GM12878 (cell line): ENCODE measurements at places on chromosomes 5 and 9. TPM values are rescaled to one million over a fixed set of nuclear protein-coding genes. Genes with fewer than 3 reads are reported as not detected.

The TMC1 gene
- 0.23 TPM in 1 of 2 replicates, not detected in the other for total RNA-seq

The NEUROG1 gene
- not detected in 2 replicates for total RNA-seq

The FGFR4 gene
- 0.77 and 1.6 TPM in 2 replicates for total RNA-seq

The DNAH5 gene
- under 0.01 TPM in 1 of 2 replicates, not detected in the other for total RNA-seq

The EGFL7 gene
- total RNA-seq, result 0.46 and 0.64 TPM in 2 replicates

The KLHL3 gene
- total RNA-seq, result 11.7 and 14.2 TPM in 2 replicates

The AGXT2 gene
- not detected in 2 replicates for total RNA-seq

The REEP5 gene
- total RNA-seq, result 56.2 and 61.2 TPM in 2 replicates

DNA sequence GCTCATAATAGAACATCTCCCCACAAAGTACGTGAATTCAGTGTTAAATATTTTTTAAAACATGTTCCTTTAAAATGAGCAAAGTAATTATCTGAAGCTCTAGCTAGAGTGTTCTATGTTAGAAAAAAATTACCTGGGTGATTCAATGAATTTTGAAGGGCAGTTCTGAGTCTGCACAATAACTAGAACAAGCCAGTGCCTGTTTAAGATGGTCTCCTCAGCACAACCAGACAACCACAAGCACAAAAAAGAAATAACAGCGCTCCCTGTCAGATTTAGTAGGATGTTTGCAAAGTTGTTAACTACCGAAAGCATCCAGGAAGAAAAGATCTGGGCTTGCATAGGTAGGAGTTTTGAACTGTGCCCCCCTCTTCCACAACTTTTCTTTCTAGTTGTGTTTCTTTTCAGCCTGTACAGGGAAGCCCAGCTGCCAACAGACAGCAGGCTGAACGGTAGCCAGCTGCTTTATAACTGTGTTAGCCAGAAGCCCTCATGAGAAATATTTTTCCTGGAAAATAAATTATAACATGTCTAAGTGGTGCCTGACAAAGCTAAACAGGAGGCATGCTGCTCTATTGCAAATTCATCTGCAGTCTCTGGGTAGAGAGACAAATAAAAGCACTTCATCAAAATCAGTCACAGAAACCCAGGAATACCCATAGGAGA is 1026.9 kb downstream of the MAT2B start:
- no peaks in the 10 kb centered on the region for H3K27me3 ChIP-seq
- DNase-seq, result no peak
- H3K4me3 ChIP-seq, result no peak overlapping the region
- no peak overlapping the region for H3K27ac ChIP-seq
- no peaks in the 10 kb centered on the region for H3K4me1 ChIP-seq

DNA sequence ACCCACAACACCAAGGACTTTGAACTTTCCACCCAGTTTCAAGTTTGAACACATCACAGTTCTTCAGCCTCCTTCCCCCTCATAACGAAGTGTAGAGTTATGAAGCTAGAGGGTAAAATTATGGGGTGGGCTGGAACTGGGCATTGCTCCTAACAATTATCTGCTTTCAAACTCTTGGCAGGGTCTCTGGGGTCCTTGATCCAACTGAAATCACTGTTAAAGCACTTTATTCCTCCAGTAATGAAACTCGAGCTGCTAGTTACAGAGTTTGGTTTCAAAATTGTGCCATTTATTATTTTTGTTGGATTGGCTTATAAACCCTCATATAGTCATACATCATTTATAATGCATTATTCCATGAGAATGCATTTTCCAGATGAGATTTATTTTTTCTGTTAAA is 158.5 kb downstream of the RGS3 start:
- H3K27me3 ChIP-seq, result no peaks in the 10 kb centered on the region
- no peak overlapping the region for H3K27ac ChIP-seq
- no peak overlapping the region for H3K4me3 ChIP-seq
- H3K4me1 ChIP-seq, result peaks cover 10% of the 10 kb centered on the region

DNA sequence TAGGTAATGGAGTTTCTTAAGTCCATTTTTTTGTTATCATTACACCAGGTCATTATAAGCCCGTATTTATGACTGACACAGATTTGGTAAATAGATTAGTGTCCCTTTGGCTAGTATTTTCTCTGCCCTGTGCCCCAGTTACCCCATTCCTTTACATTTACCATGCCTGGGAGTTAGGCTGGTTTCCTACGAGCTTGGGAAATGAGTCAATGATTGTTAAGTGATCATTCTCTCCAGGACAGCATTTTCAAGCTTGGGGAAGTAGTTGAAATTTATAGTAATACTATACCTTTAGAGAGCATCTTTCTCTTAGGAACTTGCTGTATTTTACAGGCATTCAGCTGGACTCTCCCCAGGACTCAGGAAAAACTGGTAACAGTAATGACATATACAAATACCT is 573.1 kb downstream of the TLE4 start:
- H3K27ac ChIP-seq, result no peak overlapping the region
- no peaks in the 10 kb centered on the region for H3K4me1 ChIP-seq
- DNase-seq, result no peak
- no peaks in the 10 kb centered on the region for H3K36me3 ChIP-seq
- H3K27me3 ChIP-seq, result no peaks in the 10 kb centered on the region

DNA sequence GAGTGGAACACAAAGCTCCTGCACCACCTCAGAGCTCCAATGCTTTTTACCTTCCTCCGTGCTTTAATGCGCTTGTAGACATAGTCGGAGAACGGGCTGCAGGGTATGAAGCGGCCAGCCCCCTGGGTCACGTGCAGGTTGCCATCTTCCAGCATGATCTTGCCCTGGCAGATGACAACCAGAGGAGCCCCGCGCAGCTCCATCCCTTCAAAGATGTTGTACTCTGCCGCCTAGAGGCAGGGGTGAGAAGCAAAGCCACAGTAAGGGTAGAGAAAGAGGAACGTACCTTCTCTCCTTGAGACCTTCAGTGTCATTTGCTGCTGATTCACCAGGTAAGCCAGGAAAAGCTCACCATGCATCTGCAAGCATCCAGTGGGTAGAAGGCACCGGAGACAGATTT is 112.3 kb downstream of the DPYSL3 start:
- DNase-seq, result no peak
- H3K27me3 ChIP-seq, result no peaks in the 10 kb centered on the region
- no peak overlapping the region for H3K27ac ChIP-seq
- H3K4me3 ChIP-seq, result no peak overlapping the region

GRCh38 chr5:24547132-24547531 is 97.6 kb downstream of the CDH10 start:
- H3K27me3 ChIP-seq, result no peaks in the 10 kb centered on the region
- no peaks in the 10 kb centered on the region for H3K36me3 ChIP-seq
- H3K27ac ChIP-seq, result no peak overlapping the region
- no peak overlapping the region for H3K4me3 ChIP-seq
- H3K4me1 ChIP-seq, result no peaks in the 10 kb centered on the region
- no peak for DNase-seq

GRCh38 chr9:29044959-29045358 is 1471.7 kb upstream of the C9orf72 start:
- DNase-seq, result no peak
- H3K27ac ChIP-seq, result no peak overlapping the region
- no peaks in the 10 kb centered on the region; the same call in 1 of the 2 replicates for H3K27me3 ChIP-seq
- H3K4me3 ChIP-seq, result no peak overlapping the region
- no peaks in the 10 kb centered on the region for H3K4me1 ChIP-seq
- H3K36me3 ChIP-seq, result no peaks in the 10 kb centered on the region

- H3K27ac ChIP-seq, result no peak overlapping the region
- DNase-seq, result no peak
- H3K4me3 ChIP-seq, result no peak overlapping the region
- H3K4me1 ChIP-seq, result peaks cover 8% of the 10 kb centered on the region; the same call in 1 of the 2 replicates
- H3K27me3 ChIP-seq, result no peaks in the 10 kb centered on the region; the same call in none of the 2 replicates
Measured at GRCh38 chr9:137167747-137168572, 1.9 kb downstream of the LRRC26 start.
